ENCODE measurements at places on chromosomes 11 and 22. TPM values are rescaled to one million over a fixed set of nuclear protein-coding genes. Genes with fewer than 3 reads are reported as not detected.

GRCh38 chr11:69560141-69560790 is 78.8 kb downstream of the LINC01488 start:
- DNase-seq, result no peak

SIK2 gene
- 21.9 TPM for total RNA-seq

- no peak for DNase-seq
Observed at GRCh38 chr11:131824771-131825170, 454.4 kb downstream of the NTM start.

LRFN4 gene
- total RNA-seq, result 45.0 TPM

DNA sequence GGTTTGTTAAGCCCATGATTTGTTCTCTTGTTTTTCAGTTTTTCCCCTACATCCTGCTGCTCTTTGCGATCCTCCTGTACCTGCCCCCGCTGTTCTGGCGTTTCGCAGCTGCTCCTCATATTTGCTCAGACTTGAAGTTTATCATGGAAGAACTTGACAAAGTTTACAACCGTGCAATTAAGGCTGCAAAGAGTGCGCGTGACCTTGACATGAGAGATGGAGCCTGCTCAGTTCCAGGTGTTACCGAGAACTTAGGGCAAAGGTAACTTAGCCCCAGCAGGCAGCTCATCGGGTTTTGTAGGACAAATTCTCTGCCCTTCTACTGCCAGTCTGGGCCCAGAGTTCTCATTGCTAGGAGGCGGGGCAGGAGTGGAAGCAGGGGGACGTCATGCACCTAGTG is 49.7 kb downstream of the PANX1 start:
- no peak for DNase-seq

BLID gene
- 1.0 TPM for total RNA-seq

DNA sequence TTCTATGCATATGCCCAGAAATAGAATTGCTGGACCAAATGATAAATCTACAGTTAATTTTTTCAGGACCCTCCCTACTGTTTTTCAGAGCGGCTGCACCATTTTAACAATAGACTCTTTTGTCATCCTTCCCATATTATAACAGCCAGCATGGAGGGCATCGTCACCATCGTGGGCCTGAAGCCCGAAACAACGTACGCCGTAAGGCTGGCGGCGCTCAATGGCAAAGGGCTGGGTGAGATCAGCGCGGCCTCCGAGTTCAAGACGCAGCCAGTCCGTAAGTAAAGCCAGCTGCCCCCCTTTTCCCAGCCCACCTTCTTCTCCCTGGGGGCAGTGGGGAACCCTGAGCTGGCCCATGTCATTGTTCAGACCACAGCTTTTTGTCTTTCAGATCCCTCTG is 79.5 kb upstream of the TTC12 start:
- no peak for DNase-seq
